ENCODE measurements at places on chromosomes 16 and 17.

DNA sequence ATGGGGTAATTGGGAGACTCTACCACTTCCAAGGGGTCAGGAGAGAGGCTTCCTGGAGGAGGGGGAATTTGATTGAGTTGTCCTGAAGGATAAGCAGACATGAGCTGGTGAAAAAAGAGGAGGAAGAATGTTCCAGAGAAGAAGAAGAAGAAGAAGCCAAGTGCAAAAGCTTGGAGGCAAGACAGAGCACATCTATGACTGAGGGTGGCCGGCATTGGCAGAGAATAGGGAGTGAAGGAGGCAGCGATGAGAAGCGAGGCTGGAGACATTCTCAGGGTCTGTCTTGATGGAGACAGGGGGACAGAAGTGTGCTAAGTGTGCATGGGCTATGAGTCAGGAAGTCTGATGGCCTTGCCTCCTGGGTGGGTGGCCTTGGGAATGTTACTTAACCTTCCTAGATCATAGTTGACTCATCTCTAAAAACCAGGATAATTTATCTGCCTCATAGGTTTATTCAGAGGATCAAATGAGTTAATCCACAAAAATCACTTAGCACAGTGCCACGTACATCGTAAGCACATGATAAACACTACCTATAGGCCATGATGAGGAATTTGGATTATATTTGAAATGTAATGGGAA is 171.7 kb downstream of the ABCC12 start:
- DNase-seq: no peak

- DNase-seq: no peak
Observed at GRCh38 chr16:17382514-17382913, 88.2 kb downstream of the XYLT1 start.

GRCh38 chr16:7366041-7366440 is 33.4 kb downstream of the RBFOX1 start:
- no peak for DNase-seq

DNA sequence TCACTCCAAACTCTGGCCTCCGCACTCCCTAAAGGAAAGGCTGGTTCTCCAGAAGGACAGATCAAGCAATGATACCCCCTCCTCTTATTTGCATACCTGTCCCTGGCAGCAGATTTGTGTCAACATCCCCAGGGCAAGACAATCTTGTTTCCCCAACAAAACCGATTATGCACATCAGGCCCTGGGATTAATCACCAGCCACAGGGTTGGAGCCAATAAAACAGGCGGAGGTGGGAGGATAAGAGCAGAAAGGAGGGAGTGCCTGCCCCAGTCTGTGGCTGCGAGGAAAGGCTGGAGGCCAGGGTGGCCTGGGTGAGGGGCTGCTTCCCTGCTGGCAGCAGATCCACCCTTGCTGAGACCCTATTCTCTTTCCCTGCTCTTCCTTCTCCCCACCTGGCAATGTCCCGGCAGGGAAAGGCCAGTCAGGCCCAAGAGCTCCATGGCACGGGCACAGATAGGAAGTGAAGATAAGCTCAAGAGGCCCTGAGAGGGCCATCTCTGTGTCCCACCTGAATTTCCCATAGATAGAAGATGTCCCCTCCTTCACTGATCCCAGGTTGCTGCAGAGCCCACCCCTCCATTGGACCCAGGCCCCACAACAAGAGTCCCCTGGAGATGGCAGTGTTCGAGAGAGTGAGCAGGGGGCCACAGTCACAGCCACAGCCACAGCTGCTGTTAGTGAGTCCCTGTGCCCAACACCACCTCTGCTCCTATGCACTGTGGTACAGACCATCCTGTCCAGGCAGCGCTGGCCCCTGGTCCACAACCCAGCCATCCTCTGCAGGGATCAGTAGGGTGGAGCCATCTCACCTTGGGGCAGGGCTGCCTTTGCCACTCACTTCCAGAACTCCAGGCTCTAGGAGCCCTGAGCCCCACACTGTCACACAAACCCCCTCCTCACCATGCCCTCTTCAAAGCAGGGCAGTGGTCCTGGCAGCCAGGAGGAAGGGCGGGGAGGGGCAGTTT is 137.5 kb downstream of the SDK2 start:
- DNase-seq: no peak

- DNase-seq: no peak
Observed at GRCh38 chr16:8768692-8769091, 28.7 kb downstream of the TMEM186 start.

DNA sequence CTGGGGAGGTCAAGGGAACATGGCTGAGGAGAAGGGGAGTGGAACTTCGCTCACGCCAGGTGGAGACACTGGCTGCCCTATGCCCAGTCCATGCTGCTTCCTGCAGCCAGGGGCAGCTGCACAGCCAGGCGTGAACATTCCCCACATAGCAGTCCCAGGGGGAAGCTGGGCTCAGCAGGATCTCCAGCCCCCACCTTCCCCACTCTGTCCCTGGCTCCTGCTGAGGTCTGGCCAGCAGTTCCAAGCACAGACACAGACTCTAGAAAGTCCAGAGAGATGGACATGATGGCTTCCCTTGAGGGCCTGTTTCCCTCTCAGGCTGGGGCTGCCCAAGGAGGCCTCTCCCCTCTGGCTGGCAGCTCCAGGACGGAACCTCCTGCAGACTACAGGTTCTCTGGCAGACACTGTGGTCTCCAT is 9.3 kb downstream of the JUP start:
- peak; percentile 80 for DNase-seq

- no peak for DNase-seq
Observed at GRCh38 chr16:87125206-87126155, 191.7 kb downstream of the C16orf95 start.

DNA sequence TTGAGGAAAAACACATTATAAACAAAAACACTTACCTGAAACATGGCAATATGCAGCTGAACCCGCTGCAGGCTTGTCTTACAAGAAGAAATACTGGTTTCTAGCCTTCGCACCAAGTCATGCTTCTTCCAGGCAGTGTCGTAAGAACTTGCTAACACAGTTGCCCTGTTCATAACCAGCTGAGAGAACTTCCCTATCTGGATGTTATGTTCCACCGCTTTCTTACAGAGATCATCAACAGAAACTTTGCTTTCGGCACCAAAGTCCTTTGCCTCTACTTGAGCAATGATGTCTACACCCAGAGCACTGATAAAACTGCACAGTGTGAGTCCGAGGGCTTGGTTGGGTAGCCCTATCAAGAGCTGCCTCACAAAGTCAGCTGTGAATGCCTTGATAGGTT is 27.9 kb upstream of the ARL6IP1 start:
- DNase-seq: no peak

DNA sequence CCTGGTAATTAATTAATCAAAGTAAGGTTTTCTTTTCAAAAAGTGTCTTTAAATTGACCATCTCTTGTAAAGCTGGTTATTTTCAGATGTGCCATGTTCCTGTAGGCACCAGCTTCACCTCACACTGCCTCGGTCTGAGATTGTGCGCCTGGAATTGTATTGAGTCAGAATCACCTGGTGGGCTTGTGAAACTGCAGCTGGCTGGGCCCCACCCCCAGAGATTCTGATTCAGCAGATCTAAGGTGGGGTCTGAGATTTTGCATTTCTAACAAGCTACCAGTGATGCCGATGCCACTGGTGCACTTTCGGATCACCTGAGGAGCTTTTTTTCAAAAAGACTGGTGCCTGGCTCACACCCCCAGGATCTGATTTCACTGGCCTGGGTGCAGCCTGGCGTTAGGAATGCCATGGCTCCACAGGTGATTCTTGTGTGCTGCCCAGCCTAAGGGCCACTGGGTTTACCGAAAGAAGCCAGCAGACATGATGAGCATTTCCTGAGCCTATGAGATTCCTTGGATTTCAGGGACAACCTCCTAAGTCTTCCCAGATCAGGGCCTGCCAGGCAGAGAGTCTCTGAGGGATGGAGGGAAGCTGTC is 59.2 kb upstream of the TOB1 start:
- no peak for DNase-seq

GRCh38 chr16:83420206-83420760 is 387.5 kb upstream of the HSBP1 start:
- DNase-seq: no peak

DNA sequence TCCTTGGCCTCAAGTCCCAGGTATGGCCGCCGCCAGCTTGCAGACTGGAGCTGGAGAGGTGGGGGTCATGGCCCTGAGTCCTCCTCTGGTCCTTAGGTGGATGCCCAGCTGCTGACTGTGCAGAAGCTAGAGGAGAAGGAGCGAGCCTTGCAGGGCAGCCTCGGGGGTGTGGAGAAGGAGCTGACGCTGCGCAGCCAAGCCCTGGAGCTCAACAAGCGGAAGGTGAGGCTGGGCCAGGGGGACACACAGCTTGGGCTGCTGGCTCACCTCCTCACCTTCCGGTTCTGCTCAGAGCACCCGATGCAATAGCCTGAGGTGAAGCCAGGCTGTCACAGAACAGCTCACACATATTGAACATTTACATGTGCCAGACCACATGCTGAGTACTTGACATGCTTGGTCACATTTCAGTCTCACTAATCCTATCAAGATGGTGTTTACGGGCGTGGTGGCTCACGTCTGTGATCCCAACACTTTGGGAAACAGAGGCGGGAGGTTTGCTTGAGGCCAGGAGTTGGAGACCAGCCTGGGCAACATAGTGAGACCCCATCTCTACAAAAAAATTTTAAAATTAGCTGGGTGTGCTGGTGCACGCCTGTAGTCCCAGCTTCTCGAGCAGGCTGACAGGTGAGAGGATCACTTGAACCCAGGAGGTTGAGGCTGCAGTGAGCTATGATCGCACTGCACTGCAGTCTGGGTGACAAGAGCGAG is 7.4 kb downstream of the RNF40 start:
- no peak for DNase-seq

GRCh38 chr17:62955841-62956352 is 10.1 kb upstream of the TANC2 start:
- DNase-seq: no peak

- peak; percentile 66 for DNase-seq
Observed at GRCh38 chr17:49968405-49969133, 421 bp upstream of the DLX4 start.

GRCh38 chr17:6779411-6779810 is 3.4 kb downstream of the FBXO39 start:
- DNase-seq: no peak

DNA sequence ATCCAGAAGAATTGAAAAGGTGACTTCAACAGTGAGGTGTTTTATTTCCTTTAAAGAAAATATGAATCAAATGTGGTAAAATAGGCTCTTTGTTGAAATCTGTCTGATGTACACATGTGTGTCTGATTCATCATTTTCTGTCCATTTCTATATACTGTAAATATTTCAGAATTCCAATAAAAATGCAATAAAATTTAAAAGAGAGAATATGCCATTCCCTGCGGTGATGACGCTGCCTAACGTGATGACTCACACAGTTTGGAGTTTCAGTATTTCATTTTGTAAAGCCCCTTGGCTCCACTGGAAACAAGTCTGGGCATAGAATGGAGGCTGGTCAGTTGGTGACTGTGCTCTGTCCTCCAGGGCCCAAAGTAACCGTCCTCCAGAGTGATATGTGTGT is 482.5 kb upstream of the CDH5 start:
- no peak for DNase-seq

GRCh38 chr16:364595-365491 is 5.5 kb downstream of the MRPL28 start:
- DNase-seq: no peak

- no peak for DNase-seq
Observed at GRCh38 chr17:30584810-30585209, 107.6 kb downstream of the GOSR1 start.

GRCh38 chr17:57674894-57675293 is 70.2 kb downstream of the CCDC182 start:
- DNase-seq: no peak

- DNase-seq: peak; percentile 69
Observed at GRCh38 chr17:42421507-42422338, 1.3 kb downstream of the CAVIN1 start.

GRCh38 chr17:10799407-10799806 is 4.5 kb downstream of the TMEM238L start:
- DNase-seq: no peak

DNA sequence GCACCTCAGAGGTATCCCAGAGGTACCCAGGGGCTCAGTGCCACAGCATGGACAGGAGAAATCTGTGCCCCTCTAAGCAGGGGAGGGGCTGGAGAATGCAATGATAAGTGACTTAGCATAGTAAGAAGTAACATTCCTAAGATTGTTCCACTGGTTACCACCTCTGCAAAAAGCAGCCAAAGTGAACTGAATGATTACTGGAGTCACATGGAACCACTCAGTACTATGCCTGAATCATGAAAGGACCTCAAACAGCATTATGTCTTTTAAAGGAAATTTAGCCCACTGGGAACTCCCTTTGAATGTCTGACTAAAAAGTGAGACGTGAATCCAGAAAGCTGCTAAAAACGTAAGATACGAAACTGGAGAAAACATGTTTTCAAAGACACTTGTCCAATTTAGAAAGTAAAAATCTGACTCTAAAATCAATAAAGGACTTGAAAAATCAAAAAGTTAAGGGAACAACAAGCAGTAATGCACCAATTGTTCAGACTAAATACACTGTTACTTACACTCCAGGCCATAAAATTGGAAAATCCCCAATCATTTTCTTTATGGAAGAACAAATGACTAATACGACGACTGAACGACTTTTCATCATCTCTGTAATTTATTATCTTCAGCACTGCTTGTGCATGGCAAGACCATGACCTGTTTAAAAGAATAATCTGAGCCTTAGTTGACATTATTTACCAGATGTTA is 38.6 kb downstream of the LITAFD start:
- DNase-seq: no peak

DNA sequence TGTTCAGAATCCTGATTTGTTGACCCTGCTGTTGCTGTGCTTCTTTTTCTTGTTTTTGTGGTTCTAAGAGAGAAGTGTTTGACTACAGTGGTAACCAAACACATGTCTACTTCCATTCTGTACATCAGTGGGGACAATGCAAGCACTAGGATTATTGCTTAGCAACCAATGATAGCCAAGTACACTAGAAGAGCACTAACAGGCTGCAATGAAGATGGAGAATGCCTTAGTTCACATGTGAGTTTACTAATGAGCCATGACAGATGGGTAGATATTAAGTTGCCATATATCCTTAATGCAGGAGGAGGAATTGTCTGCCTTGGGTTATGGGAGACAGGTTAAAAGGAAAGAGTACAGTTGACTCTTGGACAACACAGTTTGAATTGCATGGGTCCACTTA is 8.3 kb downstream of the EFCAB5 start:
- no peak for DNase-seq

GRCh38 chr17:2235792-2236366 is 67.7 kb downstream of the SMG6 start:
- DNase-seq: peak; percentile 53

Data from right hindlimb (tissue), 1 donor.